CD4-positive, alpha-beta T cell treated with Interleukin-15 for 4 hours (primary cell): ENCODE measurements at places on chromosomes 6 and 20.

DNA sequence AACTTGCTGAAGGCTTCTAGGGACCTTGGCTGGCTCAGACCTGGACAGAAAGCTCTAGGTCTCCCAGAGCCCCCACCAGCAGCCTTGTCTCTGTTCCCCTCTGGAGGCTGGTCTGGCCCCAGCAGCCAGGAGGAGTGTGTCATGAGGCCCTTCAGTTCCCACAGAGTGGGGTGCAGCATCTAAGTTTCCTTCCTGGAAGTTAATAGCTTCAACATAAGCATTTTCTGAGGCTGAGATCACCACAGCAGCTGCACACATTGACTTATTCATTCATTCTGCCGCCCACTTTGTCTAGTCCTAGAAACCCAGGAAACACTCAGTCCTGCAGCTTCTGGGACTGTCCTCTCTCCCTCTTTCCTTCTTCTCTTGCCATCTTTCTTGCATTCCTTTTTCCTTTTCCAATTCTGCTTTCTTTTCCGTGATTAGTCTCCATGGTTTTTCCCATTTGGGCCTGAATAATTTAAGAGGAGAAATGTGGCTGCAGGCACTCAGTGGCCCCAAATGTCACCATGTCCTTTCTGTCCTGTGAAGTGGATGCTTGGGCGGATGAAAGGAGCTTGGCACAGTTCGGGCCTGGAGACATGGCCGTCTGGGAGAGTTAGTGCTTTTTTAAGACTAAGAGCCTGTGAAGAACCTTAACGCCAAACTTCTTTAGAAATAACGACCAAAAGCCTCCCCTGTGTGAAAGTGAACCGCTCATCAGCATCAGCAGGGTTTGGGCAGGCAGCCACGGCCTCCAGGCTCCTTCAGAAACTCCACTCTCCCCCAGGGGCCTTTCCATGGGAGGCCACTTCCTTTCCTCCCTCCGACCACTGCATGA is 31.0 kb upstream of the PCMTD2 start:
- DNase-seq: no peak

DNA sequence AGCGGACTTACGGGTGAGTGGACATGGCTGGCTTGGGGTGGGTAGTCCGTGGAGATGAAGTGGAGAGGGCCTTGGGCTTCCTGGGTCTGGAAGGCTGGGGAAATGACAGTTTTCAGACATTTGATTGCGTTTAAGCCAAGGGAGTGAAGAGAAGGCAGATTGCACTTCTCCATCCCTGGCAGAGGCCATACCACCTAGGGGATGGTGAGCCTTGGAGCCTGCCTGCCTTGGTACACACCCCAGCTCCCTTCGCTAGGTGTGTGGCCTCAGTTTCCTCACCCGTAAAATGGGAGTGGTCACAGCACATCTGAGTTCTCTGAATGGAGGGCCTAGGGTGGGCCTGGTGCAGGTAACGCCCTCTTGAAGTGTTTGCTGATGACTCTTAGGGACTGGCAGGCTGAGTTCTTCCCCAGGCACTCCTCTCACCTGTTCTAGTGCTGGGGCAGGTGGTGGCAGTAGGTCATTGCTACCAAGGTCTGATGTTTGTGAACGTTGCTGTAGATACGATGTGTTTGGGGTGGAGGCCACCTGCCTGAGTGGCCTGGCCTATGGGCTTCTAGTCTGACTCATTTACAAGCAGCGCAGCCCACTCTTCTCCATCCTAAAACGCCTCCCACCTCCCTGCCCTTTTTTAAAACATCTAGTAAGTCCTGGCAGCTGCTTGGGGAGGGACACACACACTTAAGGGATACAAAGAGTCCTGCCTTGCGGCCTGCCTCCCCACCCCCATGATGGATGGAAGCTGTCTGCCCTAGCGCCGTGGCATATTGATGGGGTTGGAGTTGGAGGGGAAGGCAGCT is 2.3 kb downstream of the RBM38 start:
- peak; percentile 47 for DNase-seq

- DNase-seq: peak; percentile 17
Measured at GRCh38 chr6:119856136-119856535, 506.6 kb upstream of the MAN1A1 start.

- DNase-seq: no peak
Measured at GRCh38 chr20:59015411-59015810, 3.8 kb upstream of the TUBB1 start.

- DNase-seq: no peak
Measured at GRCh38 chr6:79375635-79376337, 141.3 kb upstream of the HMGN3 start.

DNA sequence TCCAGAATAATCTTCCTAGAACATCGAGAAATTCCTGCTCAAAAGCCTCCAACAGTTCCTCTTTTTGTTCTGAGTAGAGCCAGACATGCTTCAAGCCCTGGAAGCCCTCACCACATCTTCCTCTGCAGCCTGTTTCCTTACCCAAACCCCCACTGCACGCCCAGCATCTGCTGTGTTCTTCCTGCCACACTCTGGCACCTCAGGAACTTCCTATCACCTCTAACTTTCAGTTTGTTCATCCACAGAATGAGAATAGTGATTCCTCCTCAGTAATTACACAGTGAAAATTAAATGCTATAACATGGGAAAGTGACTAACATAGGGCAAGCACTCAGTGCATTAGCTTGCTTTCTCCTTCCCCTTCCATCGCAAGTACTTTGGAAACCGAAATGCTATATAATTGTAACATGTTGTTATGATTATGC is 26.3 kb downstream of the C6orf89 start:
- peak; percentile 31 for DNase-seq

GRCh38 chr6:103854059-103854458 is 1005.7 kb downstream of the HACE1 start:
- no peak for DNase-seq

- no peak for DNase-seq
Measured at GRCh38 chr6:31058128-31058894, 48.0 kb downstream of the MUC22 start.

GRCh38 chr6:3324262-3324942 is 65.7 kb downstream of the PSMG4 start:
- peak; percentile 7 for DNase-seq

- no peak for DNase-seq
Measured at GRCh38 chr6:20840675-20841074, 306.4 kb downstream of the CDKAL1 start.

DNA sequence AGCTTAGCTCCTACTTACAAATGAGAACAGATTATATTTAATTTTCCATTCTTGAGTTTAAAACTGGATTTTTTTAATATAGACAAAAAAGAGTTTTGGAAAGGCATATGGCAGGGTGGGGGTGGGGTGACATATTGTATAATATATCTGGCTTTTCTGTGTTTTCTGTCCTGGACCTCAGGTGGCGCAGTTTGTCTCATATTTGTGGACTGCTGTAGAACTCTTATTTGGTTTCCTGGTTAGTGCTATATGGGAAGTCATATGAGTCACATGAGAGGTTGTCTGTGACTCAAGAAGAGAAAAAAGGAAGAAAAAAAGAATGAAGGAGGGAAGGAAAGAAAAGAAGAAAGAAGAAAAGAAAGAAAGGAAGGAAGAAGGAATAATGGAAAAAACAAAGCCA is 131.8 kb downstream of the CLVS2 start:
- no peak for DNase-seq

GRCh38 chr6:35494161-35494563 is 2.7 kb downstream of the TEAD3 start:
- no peak for DNase-seq

DNA sequence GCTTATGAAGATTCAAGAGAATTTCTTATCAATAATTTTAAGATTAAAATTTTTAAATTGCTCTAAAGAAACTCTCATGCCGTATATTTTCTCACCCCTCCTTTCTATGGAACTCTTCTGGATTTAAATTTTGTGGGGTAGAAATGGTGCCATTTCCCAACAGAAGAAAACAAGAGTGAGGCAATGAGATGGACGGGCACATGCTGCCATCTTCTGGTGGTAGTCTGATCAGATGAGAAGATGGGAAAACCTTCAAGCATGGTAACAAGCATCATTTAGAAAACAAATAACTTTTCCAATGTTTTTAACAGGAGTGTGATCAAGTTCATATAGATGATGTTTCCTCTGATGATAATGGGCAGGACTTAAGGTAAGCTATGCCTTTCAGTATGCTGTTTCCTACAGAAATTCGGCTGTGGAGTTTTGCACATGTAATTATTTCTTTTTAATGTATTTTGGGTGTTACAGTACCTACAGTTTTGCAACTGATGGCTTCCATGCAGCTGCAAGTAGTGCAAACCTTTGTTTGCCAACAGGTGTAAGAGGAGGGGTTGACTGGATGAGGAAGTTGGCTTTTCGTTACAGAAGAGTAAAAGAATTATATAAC is 271.4 kb downstream of the EYA4 start:
- no peak for DNase-seq

- DNase-seq: peak; percentile 18
Measured at GRCh38 chr6:10478187-10479040, 42.7 kb upstream of the GCNT2 start.

DNA sequence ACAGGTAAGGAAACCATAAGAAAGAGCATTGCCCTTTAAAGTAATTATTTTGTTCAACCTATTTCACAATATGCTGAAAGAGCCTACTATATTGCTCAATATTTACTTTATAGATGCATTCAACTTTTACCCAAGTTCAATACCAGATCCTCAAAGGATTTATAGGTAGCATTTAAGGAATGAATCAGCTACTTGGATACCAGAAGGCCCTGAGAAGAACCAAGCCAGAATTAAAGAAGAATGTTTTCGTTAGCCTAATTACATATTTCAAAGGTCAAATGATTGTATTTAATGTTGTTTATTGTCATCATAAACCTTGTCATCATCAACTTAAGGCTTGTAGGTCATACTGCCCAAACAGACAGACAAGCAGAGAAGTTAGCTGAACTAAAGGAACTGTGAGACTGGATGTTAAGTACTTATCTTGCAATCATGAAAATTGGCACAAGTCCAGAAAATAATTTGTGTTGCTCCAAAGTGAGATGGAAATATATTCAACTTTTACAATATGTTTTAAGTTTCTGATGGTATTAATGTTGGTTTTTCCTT is 636.7 kb downstream of the RFPL4B start:
- no peak for DNase-seq

DNA sequence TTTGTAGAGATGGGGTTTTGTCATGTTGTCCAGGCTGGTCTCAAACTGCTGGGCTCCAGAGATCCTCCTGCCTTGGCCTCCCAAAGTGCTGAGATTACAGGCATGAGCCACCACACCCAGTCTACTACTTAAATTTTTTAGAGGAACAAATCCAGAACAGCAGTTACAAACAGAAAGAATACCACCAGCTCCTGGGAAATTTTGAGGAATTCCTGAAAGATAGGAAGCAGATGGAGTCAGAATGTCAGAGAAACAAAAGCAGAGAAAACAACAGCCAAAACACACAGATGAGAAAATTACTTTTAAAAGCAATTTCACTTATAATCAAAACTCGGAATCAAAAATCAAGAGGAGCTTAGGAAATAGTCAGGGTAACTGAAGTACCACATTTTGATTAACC is 543.3 kb upstream of the MARCKS start:
- DNase-seq: no peak

DNA sequence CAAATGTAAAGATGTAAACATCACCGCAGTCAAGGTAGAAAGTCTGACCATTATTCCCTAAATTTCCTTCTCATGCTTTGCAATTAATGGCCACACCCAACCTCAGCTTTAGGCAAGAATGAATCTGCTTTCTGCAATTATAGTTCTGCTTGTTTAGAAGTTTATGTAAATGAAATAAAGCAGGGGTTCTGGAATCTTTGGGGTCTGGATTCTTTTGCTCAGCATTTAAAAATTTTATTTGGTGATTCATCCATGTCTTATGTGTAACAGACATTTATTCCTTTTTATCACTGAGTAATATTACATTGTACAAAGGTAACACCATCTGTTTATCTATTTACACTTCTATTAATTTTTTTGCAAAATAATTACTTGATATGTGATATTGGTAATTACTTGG is 613.6 kb downstream of the UTRN start:
- no peak for DNase-seq

GRCh38 chr6:130359736-130360135 is 6.1 kb upstream of the TMEM200A start:
- DNase-seq: no peak

GRCh38 chr6:125356884-125357283 is 55.1 kb upstream of the HDDC2 start:
- no peak for DNase-seq

DNA sequence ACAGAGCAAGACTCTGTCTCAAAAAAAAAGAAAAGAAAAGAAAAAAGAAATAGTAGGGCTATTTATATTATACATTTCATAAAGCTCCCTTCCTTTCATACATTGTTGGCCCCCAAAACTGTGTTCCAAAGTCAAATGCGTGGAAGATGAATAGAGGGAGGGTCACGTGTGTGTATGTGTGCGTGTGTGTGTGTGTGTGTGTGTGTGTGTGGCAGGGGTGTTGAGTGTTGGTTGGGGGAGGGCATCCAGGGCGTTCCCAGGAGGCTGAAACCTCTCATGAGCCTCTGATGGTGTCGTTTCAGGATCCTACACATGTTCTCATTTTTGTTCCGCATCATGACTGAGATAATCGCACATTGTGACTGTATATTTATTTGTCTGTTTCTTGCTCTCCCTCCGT is 7.8 kb upstream of the BPIFB1 start:
- no peak for DNase-seq

DNA sequence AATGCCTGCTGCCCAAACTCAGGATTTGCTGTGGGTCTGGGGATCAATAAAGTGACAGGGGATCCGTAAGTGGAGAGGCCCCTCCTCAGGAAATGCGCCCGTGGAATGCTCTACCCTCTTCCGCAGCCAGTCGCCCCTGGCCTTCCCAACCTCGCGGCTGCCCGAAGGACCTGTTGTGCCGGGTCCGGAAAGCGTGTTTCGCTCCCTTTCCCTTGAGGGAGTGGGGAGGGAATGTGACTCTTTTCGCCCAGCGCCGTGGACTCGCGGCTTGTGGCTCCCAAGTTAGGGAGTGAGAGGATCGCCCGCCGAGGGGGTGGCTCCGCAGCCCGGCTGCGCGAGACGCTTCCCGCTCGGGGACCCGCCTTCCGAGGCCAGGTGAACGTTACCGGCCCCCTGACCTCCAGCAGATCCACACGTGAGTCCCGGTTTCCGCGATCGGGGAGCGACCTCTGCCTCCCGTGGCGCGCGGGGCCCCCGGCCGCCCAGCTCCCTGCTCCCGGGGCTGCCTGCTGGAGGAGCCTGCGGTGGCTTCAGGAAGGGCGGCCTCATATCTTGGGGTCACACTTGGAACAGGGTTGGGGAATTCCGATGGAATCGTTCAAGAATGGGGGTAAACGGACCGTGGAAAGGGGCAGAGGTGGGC is 666 bp downstream of the TPD52L1 start:
- no peak for DNase-seq

DNA sequence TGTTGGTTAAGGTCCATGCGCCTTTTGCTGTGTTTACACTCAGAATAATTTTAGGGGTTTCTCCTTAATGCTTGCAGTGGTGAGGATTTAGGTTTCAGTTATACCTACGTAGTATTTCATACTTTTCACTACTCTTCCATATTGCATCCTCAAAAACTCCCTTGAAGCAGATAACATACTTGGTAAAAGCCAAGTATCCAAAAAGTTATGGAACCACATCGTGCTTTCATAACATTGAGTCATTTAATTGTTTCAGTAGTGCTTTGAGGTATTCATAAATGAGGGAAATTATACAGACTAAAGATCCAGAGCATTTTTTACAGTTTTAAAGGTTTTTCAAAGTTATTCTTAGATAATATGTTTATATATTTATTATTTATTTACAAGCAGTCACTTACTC is 4.0 kb upstream of the ATXN1 start:
- no peak for DNase-seq

GRCh38 chr6:81590314-81590691 is 162.2 kb downstream of the TENT5A start:
- no peak for DNase-seq

- no peak for DNase-seq
Measured at GRCh38 chr20:51444467-51444866, 98.1 kb downstream of the NFATC2 start.
